ENCODE measurements at places on chromosomes 2 and 18.
A peak's percentile ranks its signal among the peaks of the same experiment; 100 is the strongest.

DNA sequence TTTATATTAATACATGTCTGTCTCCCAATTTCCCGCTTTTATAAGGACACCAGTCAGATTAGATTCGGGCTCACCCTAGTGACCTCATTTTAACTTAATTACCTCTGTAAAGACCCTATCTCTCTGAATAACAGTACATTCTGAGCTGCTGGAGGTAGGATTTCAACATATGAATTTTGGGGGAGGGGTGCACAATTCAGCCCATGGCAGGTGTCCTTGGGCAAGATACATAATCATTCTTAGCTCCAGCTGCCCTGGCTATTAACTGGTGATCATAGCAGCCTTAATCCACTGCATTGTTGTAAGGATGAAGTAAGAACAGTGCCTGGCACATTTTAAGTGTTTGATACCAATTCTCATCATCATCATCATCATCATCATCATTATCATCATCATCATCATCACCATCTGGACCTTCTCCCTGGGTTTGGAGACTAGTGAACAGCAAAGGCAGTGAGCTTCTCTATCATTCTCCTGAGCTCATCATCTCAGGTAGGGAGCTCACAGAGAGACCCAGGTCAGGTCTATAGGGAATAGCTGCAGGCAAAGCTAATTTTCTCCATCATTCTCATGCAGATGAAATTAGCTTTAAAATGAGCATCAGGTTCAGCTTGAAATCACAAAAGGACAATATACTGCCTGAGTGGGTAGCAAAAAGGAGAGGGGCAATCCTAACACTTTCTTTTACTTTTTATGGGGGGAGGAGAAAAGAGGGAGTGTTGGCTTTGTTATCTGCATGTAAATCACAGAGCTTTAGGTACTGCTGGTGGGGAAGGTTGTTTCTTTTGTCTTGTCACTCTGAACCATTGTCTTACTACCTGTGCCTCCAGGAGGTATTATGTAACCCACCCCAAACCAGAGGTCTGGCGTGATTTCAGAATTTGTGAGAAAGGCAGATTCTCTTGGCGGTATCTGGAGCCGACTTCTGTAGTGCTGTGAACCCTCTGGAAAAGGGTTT is 125.5 kb upstream of the SPRED2 start:
- DNase-seq: no peak

GRCh38 chr2:102513355-102513939 is 40.4 kb downstream of the SLC9A4 start:
- no peak for DNase-seq

GRCh38 chr2:233065954-233066470 is 5.9 kb downstream of the INPP5D start:
- no peak for DNase-seq

GRCh38 chr2:96832754-96833507 is 10.9 kb downstream of the ANKRD23 start:
- no peak for DNase-seq

- DNase-seq: no peak
Observed at GRCh38 chr2:47038656-47039488, 116.2 kb downstream of the STPG4 start.

DNA sequence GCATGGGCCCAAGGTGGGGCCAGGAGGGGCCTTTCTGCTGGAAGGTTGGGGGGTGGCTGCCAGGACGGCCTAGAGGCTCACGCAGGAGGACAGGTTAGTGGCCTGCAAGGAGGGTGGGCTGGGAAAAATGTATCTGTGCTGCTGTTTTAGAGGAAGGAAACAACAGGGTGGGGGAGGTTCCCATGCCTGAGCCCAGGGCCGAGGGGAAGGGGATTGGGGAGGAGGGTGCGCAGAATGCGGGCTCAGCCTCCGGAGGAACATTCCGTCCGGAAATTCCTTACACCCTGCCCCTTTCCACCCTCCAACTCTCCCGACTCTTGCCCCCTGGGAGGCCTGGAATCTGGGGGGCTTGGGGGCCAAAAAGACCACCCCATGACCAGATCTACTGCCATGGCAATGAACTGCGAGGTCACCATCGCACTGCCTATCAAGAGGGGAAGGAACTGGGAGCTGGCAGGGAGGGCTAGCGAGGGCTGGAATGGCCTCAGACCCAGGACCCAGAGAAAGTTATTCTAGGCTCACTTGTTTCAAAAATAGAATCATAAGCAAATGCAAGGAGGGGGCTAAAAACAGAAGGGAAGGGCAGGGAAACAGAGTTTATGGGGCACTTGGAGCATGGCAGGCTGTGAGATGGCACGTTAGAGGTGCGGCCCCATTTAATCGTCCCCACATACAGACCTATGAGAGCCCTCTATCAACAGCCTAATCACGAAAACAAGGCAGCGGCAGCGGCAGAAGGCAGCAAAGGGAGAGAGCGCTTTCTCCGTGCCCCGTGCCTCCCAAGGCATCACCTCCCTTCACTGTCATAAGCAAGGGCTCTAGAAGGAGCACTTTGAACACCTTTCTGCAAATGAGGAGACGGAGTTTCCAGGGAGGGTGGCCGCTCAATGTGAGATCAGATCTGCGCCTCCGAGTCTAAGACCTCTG is 90.4 kb downstream of the TNS1 start:
- no peak for DNase-seq

- no peak for DNase-seq
Observed at GRCh38 chr2:54757500-54757899, 34.0 kb downstream of the EML6 start.

DNA sequence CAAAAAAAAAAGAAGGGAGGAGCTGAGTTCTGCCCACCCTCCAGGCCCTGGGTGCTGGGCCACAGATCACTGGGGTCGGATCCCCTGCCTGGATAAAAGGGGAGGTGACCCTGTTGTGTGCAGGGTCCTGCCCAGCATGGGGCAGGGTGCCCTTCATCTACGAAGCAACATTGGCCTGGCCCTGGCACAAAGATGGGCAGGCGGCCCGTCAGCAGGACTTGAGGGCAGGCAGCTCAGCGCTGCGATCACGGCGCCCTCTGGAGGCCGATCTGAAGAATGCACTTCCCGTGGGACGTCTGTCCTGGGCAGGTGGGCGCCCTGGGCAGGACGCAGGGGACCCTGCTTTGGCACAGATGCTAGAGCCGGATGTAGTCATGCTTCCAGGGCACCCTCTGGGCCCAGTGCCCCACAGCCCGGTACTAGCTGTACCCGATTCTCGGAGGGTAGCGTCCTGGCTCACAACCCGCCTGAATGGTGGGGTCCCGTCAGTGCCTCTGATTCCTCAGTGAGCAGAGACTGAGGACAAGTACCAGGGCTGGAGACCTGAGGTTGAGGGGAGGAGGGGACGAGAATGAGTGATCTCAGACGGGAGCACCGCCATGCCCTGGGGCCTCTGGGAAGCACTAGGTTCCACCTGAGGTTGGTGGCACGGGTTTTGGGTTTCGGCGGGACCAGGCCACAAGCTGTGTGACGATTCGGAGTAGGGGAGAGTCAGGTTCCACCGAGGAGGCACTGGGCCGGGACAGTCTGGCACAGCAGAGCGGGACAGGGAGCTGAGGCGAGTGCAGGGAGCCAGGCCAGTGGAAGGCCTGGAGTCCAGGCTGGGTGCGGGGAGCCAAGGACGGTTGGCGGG is 18.0 kb downstream of the ARID5A start:
- DNase-seq: peak; percentile 50

GRCh38 chr2:207784898-207785297 is 15.2 kb upstream of the FZD5 start:
- DNase-seq: no peak

DNA sequence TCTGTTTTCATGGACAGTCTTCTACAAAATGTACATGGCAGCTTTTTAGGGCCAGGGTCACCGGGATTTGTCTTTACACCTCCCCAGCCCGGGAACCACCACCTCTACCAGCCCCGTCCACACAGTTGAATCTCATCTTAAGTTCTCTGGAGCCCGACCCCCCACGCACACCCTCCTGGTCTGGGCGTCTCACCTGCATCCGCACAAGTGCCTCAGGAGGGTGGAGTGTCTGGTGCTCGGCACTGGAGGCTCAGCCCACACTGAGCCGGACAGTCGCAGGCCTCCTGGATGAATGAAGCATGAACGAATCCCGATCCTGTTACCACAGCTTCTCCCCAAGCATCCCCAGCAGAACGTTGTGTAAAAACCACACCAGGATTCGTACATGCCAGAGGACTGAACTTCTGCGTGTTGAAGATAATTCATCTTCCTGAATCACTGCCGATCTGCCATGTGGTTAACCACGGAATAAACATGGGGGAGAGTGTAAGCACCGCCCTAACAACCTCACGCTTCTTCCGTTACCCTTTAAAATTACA is 162.0 kb downstream of the RTP5 start:
- DNase-seq: peak; percentile 42

DNA sequence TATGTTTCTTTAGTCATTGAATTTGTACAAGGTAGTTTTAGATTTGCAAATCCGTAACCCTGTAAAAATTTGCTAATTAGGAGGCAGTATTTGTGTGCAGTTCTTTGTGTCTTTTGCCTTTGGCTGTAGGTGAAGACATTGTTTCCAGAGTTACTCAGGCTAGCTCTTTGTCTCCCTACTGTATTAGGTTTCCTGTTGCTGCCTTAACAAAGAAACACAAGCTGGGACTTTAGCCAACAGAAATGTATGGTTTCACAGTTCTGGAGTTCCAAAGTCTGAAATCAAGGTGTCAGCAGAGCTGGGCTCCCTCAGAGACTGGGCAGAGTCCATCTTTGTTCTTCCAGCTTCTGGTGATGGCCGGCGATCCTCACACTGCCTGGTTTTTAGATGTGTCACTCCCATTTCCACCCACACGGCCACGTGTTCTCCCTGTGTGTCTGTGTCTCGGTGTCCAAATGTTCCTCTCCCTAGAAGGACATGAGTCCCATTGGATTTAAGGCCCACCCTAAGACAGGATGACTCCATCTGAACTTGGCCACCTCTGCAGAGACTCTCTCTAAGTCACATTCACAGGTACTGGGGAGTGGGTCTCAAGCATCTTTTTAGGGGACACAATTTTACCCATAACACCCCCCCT is 309.7 kb downstream of the GALR1 start:
- DNase-seq: no peak

GRCh38 chr2:126802316-126802715 is 96.4 kb upstream of the TEX51 start:
- no peak for DNase-seq

DNA sequence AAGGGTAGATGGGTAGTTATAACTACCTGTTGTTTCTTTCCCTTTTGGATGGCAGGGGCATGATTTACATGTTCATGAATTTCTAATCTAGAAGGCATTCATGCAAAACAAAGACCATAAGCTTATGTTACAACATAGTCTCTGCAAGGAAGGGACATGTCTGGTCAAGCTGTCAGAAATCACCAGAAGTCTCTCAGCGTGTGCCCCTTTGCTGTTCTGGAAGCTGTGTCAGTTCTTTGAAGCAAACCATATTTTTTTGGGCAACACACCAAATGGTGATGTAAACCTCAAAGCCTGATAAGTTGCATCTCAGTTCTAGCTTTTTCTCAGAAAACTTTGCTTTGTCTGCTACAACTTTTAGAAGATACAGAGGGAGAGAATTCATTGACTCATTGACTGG is 173.5 kb upstream of the CTAGE1 start:
- no peak for DNase-seq

DNA sequence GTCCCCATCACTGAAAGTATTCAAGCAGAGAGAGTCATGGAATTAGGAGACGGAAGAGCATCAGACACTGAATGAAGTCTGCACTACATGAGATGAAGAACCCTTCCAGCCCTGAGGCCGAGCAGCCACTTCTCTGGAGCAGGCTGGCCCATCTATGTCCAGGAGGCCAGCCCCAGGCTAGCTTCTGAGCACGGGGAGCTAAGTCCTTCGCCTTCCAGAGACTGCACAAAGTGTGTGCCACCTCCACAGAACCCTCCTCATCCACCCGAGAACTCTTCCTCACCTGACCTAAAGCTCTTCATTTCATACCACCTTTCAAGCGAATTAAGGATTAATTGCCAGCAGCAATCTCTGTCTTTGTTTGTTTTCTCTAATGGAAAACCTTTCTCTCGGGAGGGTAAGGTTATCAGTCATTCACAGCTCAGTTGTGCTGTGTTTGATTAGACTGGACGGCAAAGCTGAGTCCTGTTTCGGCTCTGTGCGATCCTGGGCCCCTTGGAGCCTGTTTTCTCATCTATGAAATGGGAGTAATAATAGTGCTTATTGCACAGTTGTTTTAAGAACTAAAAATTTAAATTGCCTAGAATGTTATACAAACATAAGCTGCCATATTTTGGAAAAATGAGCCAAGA is 38.0 kb downstream of the SCTR start:
- DNase-seq: no peak

- no peak for DNase-seq
Observed at GRCh38 chr2:96546797-96547196, 10.2 kb downstream of the ARID5A start.

DNA sequence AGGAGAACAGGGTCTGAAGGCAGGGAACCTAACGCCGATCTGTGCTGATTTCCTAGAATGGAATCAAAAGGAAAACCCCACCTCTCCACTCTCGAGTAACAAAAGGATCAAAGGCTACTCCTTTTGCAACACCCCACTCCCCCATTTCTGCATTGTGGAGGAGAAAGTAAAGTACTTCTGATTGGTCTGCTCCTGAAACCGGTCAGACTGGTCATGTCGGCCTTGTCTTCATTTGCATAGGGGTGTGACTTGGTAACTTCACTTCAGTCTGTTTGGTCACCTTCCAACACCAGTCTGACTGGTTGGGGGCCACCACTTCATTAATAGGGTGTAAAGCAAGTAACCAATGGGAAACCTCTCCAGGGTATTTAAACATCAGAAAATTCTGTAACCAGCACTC is 771.9 kb downstream of the ERBB4 start:
- DNase-seq: no peak

- DNase-seq: no peak
Observed at GRCh38 chr2:212766921-212767320, 228.3 kb upstream of the ERBB4 start.

GRCh38 chr2:127048618-127048935 is 58.4 kb downstream of the BIN1 start:
- DNase-seq: no peak

DNA sequence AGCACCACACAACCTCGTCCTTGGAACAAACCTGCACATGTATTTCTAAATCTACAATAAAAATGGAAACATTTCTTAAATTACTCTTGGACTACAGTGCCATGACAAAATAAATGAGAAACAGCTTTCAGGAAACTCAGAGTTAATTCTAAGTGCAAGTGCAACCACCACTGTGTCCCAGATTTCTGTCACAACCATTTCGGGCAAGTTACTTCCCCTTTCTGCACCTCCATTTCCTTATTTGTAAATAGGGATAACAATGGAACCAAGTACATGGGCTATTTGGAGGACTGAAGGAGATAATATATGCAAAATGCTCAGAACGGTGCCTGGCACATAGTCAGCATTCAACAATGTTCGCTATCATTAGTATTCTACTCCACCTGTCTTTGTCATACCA is 93.2 kb downstream of the CACNB4 start:
- DNase-seq: no peak

GRCh38 chr18:59575995-59576394 is 121.2 kb downstream of the CCBE1 start:
- no peak for DNase-seq

Data from activated T-cell treated with anti-CD3 and anti-CD28 coated beads for 4 hours (primary cell).